ENCODE measurements at places on chromosomes 16 and 17.

GRCh38 chr17:58447039-58447975 is 30.0 kb upstream of the RNF43 start:
- DNase-seq = peak; percentile 71

GRCh38 chr17:16877099-16877498 is 94.8 kb downstream of the TNFRSF13B start:
- DNase-seq = no peak

GRCh38 chr17:58219789-58220183 is 731 bp upstream of the MKS1 start:
- DNase-seq = no peak

GRCh38 chr17:54944796-54945195 is 23.7 kb downstream of the COX11 start:
- no peak for DNase-seq

DNA sequence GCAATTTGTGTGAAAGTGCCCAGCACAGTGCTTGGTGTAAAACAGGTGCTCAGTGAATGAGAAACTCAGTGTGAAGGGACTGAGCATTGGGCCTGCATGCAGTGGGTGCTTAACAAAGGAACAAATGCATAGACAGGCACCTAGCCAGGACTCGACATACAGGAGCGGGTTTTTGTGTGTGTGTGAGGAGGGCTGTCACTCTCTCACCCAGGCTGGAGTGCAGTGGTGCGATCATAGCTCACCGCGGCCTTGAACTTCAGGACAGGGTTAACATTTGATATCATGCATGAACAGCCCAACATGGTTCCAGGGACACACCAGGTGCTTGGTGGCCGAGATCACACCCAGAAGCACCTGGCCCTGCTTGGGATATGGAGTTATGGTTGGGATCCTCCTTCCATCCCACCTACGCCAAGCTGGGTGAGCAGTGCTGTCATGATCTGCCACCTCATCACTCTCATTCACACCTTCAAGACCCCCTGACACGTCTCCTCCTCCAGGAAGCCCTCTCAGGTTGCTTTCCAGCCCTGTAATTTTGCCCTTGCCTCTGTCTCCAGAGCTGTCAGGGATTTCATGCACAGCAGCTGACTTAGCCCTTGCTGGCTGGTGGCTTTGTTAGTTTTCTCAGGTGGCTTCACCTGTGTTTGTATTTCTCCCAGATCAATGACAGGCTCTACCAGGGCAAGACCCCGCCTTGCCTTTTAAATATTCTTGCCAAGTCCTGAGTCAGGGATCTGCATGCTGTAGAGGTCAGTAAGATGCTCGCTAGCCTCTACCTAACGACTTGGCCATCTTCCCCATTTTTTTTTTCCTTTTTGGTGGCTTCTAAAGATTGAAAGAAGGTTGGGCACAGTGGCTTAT is 66.4 kb downstream of the OR1D5 start:
- no peak for DNase-seq

DNA sequence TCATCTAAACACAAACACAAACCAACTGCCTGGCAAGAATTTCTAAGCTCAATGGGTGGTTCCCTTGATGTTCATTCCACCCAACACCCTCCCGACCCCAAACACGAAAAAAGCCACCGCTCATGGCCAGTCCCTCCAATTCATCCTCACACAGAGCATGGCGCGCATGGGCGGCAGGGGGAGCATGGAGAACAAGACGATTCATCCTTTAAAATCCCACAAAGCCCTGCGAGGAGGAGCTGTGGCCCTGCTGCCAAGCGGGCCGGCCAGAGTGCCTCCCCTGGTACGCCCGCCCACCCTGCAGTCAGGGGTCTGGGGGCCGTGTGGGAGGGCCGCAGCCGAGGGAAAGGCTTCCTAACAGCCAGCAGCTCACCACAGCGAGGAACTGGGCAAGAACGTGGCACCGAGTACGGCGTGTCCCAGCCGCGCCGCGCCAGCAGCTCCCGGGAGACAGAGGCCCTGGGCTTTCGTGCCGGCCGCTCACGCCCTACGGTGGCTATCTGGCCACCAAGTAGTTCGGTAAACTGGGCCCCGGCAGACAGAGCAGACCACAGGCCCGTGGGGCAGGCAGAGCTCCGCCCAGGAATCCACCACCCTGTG is 60.9 kb downstream of the KLHDC4 start:
- no peak for DNase-seq

- DNase-seq = no peak
These were observed 18.1 kb downstream of the MMP15 start for GRCh38 chr16:58043571-58044155.

- DNase-seq = no peak
These were observed 151.5 kb downstream of the AATF start for GRCh38 chr17:37100231-37100630.

- no peak for DNase-seq
These were observed 194.4 kb upstream of the KCNJ16 start for GRCh38 chr17:69880591-69881112.

DNA sequence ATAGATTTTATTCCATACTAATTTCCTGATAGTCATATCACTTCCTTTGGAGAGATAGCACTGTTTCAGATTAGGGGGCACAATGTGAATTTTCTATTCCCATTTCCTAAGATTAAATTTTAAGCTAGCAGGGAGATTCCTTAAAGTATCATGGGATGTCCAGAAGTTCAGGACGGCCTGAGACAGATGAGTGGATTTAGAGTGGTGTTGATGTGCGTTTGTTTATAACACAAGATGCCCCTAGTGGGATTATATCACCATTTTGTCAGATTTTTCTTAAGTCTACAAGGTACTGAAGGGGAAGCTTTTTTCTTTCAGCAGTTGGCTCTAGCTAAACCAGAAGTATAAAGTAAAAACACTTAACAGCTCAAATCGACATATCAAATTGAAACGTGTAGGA is 183.6 kb upstream of the TBX2 start:
- DNase-seq = no peak

GRCh38 chr17:75731716-75732498 is 10.6 kb downstream of the ITGB4 start:
- DNase-seq = no peak

GRCh38 chr17:28177351-28177750 is 134.9 kb downstream of the NLK start:
- no peak for DNase-seq

DNA sequence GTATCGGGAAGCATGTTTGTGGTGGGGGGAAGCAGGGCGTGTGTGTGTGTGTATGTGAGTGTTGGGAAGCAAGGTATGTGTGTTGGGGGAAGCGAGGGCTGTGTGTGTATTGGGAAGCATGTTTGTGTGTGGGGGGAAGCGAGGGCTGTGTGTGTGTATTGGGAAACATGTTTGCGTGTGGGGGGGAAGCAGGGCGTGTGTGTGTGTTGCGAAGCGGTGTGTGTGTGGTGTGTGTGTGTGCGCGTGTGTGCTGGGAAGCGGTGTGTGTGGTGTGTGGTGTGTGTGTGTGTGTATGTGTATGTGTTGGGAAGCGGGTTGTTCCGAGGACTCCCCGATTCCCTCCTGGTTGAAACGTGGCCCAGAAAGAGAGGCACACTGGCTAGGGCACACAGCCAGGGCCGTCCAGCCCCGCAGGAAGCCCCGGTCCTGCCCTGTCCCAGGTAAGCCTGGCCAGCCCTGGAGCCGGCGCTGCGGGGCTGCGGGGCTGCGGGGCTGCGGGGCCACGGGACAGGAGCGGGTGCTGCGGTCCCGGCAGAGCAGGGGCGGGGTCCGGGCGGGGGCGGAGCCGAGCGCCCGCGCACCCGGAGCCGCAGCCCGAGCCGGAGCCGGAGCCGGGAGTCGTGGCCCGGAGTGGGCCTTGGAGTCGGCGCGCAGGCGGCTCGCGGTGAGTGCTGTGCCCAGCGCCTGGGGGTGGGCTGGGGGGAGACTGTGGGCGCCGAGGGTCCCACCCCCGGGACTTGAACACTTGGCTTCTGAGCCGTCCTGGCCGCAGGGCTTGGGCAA is at the start of gene NOD2:
Gene NOD2 (plus strand): TSS at position 608 of the 783 bp plus-strand sequence. CDS start 5,890 bp downstream, outside the sequence.
- no peak for DNase-seq

DNA sequence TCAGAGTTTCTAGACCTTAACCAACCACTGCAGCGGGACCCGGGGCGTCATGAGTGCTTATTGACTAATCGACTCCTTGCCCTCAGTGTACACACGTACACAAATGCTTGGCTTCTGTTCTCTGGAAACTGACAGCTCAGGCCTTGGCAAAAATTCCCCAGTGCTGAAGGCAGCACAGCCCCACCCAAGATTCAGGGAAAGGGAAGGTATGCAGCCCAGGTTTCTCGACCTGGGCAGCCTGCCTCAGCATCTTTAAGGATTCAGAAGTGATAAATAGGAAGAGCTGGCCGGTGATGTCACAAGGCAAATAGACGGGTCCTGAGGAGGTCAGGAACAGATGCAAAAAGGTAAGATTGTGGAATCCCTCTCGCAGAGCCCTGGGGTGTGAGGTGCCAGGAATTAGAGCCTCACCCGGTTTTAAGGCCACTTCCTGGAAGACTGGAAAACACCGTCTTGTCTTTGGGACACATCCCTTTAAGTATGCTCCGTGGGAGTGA is 9.0 kb upstream of the CDH3 start:
- DNase-seq = no peak

GRCh38 chr16:57681950-57682728 is 12.5 kb upstream of the DRC7 start:
- DNase-seq = no peak

GRCh38 chr16:35714665-35715064 is 2255.3 kb downstream of the TP53TG3F start:
- no peak for DNase-seq

DNA sequence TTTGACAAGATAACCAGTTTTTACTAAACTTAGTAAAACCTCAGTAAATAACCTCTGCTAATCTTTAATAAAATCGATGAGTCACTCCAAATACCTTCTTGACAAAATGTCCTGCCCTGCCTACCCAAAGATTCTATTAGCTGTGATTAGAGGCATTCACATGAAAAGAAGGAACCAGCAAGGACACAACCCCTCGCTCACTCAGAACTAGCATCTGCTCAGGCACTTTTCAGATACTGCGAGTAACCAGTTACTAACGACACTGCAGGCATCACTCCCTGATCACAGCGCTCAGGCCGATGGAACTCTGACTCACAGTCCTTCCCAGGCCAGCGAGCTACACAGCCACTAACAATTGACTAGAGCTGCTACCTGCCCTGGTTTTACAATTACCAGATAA is 24.3 kb downstream of the PELP1 start:
- no peak for DNase-seq

- DNase-seq = no peak
These were observed 58.5 kb downstream of the MYH13 start for GRCh38 chr17:10314329-10314728.

DNA sequence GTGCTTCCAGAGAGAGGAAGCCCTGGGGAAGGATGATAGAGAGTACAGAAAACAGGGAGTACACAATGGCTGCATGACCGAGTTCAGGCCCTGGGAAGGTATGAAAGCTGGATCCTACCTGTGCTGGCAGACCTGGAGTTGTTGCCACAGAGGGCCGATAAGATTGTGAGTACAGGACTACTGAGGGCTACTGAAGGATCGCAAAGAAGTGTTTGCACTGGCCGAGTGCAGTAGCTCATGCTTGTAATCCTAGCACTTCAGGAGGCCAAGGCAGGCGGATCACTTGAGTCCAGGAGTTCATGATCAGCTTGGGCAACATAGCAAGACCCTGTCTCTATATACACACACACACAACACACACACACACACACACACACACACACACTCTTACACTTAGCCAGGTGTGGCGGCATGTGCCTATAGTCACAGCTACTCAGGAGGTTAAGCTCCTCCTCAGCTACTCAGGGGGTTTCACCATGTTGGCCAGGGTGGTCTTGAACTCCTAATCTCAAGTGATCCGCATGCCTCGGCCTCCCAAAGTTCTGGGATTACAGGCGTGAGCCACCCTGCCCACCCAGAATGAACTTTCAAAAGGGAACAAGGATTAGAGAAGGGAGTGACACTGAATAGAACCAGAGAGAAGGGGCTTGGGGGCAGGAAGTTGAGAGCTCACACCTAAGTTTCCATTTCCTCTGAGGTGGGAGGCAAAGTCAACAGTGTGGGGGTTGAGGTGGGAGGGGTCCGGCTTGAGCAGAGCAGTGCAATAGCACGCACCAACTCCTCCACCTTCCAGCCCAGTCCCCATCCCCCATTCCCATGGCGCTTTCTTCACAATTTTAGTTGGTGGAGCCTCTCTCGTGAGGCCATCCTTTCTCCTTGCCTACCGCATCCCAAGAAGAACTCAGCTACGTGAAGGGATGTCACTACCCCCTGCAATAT is 7.5 kb downstream of the SCIMP start:
- no peak for DNase-seq

GRCh38 chr16:56547120-56547948 is 17.5 kb upstream of the MT4 start:
- DNase-seq = no peak

- DNase-seq = no peak
These were observed 20.7 kb upstream of the NAGS start for GRCh38 chr17:43983515-43984411.

GRCh38 chr17:70137451-70138230 is 31.7 kb upstream of the KCNJ2 start:
- DNase-seq = no peak

GRCh38 chr16:76474048-76474447 is 196.8 kb downstream of the CNTNAP4 start:
- no peak for DNase-seq

DNA sequence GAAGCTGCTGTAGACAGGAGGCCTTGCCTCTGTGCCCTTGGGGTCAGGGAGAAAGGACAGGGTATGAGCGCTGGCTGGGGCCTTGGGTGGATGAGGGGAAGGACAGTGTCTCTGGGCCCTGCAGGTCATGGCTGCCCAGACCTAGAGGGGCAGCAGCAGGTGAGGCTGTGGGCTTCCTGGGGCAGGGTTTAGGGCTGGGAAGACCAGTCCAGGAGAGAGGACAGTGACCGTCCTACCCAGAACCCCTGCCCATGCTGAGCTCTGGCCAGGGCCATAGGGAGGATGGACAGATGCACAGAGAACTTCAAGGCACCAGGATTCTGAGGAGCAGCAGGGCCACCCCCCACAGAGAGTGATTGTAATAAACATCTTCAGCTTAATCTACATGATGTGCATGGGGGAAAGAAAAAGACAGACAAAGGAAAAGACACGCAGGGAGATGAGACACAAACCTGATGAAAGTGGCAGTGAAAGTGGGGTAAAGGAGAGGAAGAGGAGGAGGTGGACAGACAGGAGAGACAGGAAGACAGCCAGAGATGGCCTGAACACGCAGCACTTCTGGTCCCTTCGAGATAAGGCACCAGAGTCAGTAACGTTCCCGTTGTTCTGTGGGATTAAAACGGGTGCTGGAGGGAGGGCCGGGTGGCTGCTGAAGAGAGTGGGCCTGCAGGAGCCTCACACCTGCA is 17.5 kb downstream of the FLOT2 start:
- DNase-seq = no peak

- no peak for DNase-seq
These were observed 2.0 kb downstream of the NPTX1 start for GRCh38 chr17:80474231-80474960.

GRCh38 chr16:50640391-50640790 is 40.7 kb downstream of the SNX20 start:
- no peak for DNase-seq

DNA sequence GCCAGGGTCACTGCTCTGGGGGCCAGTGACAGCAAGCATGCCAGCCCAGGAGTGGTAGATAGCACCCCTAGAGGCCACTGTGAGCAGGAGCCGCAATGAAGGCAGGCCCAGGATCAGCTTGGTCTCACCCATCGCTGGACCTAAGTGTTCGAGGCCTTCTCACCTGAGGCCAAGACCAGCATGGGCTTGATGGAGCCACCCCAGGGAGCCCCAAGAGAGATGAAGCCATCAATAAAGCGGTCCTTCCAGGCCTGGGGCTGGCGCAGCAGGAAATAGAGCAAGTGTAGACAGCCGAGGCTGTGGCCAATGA is 1.8 kb downstream of the LCAT start:
- no peak for DNase-seq
